ENCODE measurements at places on chromosomes 12 and 14. TPM values are rescaled to one million over a fixed set of nuclear protein-coding genes. Genes with fewer than 3 reads are reported as not detected.
A peak's percentile ranks its signal among the peaks of the same experiment; 100 is the strongest.

DNA sequence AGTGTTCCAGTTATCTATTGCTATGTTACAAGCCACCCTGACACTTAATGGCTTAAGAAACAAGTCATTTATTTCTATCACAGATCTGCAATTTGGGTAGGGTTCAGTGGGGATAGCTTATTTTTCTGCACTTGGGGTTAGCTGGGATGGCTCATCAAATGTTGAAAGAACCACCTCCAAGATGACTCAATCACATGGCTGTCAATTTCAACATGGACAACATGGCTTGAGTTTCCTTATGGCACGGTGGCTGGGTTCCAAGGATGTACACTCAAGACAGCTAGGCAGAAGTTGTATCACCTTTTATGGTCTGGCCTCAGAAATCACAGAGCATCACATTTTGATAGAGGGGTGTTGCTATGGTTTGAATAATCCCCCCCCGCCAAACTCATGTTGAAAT lies 24.5 kb upstream of the IGF1 start:
- DNase-seq, result no peak
- H3K36me3 ChIP-seq, result no peaks in the 10 kb centered on the region
- no peaks in the 10 kb centered on the region for H3K4me1 ChIP-seq
- no peak overlapping the region for H3K27ac ChIP-seq
- no peak overlapping the region for H3K4me3 ChIP-seq

- peaks cover 58% of the 10 kb centered on the region for H3K4me1 ChIP-seq
- H3K36me3 ChIP-seq, result peaks cover 4% of the 10 kb centered on the region
- H3K4me3 ChIP-seq, result no peak overlapping the region
- H3K27ac ChIP-seq, result peak overlapping the region; percentile 83
- DNase-seq, result no peak
- no peaks in the 10 kb centered on the region for H3K27me3 ChIP-seq
Observed at GRCh38 chr14:91889477-91890211, 22.3 kb upstream of the TC2N start.

- DNase-seq, result no peak
- H3K4me3 ChIP-seq, result no peak overlapping the region
- H3K4me1 ChIP-seq, result peaks cover 22% of the 10 kb centered on the region
- H3K27me3 ChIP-seq, result peaks cover 7% of the 10 kb centered on the region
- no peak overlapping the region for H3K27ac ChIP-seq
- no peaks in the 10 kb centered on the region for H3K36me3 ChIP-seq
Observed at GRCh38 chr12:12899530-12900380, 8.4 kb downstream of the GPRC5A start.

GRCh38 chr12:57993030-57993429 lies 51.7 kb downstream of the ATP23 start:
- H3K4me1 ChIP-seq, result no peaks in the 10 kb centered on the region
- no peak overlapping the region for H3K4me3 ChIP-seq
- H3K27me3 ChIP-seq, result no peaks in the 10 kb centered on the region
- DNase-seq, result no peak
- no peak overlapping the region for H3K27ac ChIP-seq

DNA sequence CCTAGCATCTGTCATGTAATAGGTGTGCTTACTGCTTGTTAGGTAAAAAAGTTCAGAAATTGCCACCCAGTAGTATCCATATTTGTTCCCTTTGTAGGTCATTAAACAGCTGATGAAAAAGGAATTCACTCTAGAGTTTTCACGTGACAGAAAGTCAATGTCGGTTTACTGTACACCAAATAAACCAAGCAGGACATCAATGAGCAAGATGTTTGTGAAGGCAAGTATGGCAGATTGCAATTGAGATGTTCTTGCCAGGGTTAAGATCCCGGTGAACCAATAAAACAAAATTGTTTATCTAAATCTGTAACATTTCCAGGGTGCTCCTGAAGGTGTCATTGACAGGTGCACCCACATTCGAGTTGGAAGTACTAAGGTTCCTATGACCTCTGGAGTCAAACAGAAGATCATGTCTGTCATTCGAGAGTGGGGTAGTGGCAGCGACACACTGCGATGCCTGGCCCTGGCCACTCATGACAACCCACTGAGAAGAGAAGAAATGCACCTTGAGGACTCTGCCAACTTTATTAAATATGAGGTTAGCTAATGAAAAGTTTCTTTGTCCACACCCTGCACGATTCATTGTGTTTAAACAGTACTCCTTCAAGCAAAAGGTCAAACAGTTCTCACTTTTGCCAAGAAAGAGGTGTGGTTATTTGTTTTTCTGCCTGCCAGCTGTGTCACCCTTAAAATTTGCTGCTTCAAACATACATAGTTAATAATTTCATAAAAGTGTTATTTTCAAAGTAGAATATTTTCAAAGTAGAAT lies 58.3 kb downstream of the ATP2A2 start:
- DNase-seq, result no peak
- no peaks in the 10 kb centered on the region for H3K27me3 ChIP-seq
- no peaks in the 10 kb centered on the region for H3K4me1 ChIP-seq
- no peak overlapping the region for H3K4me3 ChIP-seq

DNA sequence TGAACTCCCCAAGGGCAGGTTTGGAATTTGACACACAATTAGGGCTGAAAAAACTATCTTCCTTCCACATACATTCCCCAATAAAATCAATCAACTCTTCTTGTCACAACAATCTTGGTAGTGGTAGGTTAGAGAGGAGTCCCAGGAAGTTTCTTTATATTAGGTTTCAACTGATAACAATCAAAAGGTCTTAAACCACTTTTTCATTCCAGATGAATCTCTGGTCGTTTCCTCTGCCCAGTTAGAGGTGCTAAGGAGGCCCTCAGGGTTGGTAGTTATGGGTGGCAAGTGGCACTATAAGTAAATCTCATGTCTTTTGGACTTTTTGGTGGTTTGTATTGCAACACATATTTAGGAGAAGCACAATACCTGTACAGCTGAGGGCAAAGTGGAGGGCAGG lies 1.7 kb upstream of the SLC38A2 start:
- peaks cover 30% of the 10 kb centered on the region for H3K36me3 ChIP-seq
- H3K27ac ChIP-seq, result peak overlapping the region; percentile 100
- H3K4me1 ChIP-seq, result peaks cover 50% of the 10 kb centered on the region
- H3K27me3 ChIP-seq, result no peaks in the 10 kb centered on the region
- DNase-seq, result no peak

- no peak overlapping the region for H3K4me3 ChIP-seq
- no peaks in the 10 kb centered on the region for H3K36me3 ChIP-seq
- no peaks in the 10 kb centered on the region for H3K4me1 ChIP-seq
Observed at GRCh38 chr14:39247256-39247655, 13.5 kb downstream of the MIA2 start.

GRCh38 chr14:75673345-75674035 lies 12.4 kb downstream of the TTLL5 start:
- no peak overlapping the region for H3K27ac ChIP-seq
- no peak for DNase-seq
- no peaks in the 10 kb centered on the region for H3K27me3 ChIP-seq
- peaks cover 8% of the 10 kb centered on the region for H3K4me1 ChIP-seq

- H3K27ac ChIP-seq, result no peak overlapping the region
- no peaks in the 10 kb centered on the region for H3K4me1 ChIP-seq
- no peak for DNase-seq
- no peak overlapping the region for H3K4me3 ChIP-seq
Observed at GRCh38 chr12:49279706-49280159, 14.9 kb downstream of the TUBA1C start.

DNA sequence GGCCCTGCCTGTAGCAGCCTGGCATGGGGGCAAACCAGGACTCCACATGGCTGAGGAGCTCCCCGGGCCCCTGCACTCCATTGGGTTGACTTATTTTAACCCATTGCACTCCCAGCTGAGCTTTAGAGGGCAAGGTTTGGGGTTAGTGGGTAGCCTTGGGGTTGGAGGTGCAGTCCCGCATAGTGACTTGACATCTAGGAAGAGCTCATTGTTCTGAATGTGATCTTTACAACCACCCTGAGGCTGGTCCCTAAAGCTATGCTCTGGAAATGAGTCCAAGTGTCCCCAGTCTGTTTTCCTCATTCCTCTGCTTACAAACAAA lies 36.4 kb downstream of the NFKBIA start:
- DNase-seq, result no peak
- no peaks in the 10 kb centered on the region for H3K36me3 ChIP-seq
- no peaks in the 10 kb centered on the region for H3K27me3 ChIP-seq
- peak overlapping the region; percentile 73 for H3K27ac ChIP-seq
- H3K4me3 ChIP-seq, result no peak overlapping the region

DNA sequence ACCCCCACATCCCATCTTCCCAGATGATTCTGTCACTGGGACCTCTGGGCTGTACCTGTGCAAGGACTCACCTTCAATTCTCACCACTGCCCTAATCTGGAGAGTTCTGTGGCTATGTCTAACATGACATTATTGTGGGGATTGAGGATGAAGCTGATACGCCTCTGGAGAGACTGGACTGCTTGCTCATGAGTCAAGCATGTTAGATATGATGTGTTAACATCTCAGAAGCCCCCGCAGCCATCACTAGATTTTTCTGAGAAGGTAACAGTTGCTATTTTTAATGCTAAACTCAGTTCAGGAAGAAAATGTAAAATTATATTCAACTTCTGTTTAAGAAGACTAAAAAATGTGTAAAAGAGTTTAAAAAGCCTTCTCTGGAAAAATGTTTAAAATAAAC lies 25.7 kb downstream of the JKAMP start:
- no peak overlapping the region for H3K27ac ChIP-seq
- no peaks in the 10 kb centered on the region for H3K36me3 ChIP-seq
- DNase-seq, result no peak
- no peak overlapping the region for H3K4me3 ChIP-seq
- H3K4me1 ChIP-seq, result peaks cover 2% of the 10 kb centered on the region
- peaks cover 8% of the 10 kb centered on the region for H3K27me3 ChIP-seq

DNA sequence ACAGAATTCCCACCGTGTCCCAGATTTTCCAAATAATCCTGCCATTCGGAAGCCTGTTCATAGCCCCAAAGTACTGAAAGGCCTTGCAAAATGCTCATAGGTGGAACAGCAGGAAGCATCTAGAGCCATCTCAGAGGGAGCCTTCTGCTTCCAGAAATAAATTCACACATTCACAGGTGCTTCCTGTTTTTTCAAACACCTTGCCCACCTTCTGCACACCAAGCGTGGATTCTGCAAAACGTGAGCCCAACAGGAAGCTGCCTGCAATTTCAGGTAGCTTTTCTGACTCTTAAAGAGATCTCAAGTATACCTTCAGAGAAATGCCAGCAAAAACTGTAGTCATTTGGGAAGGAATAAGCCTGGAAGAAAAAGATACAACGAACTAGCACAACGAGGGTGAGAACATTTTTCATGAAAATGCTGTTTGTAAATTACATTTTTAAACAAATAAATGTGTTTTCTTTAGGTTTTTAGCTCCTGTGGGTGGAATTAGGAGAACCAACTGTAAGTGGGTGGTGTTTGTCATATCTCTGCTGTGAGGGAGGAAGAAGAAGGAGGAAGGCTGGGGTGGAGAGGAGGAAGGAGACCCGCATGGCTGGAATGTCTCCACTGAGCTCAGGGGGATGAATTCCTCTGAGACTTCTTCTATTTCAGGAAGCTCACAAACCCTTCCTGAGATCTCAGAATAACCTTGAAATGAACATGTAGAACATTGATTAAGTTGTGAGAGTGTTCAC lies at the start of gene IFNG-AS1:
Gene IFNG-AS1 (plus strand): TSS at position 264 of the 737 bp plus-strand sequence.
- H3K4me1 ChIP-seq, result peaks cover 19% of the 10 kb centered on the region
- H3K36me3 ChIP-seq, result no peaks in the 10 kb centered on the region
- no peak within 1 kb of the TSS for H3K4me3 ChIP-seq
- H3K27ac ChIP-seq, result no peak within 1 kb of the TSS
- no peak for DNase-seq

GRCh38 chr12:51977320-51977753 lies 25.8 kb downstream of the ACVR1B start:
- no peak for DNase-seq
- peaks cover 3% of the 10 kb centered on the region for H3K27me3 ChIP-seq
- H3K4me3 ChIP-seq, result no peak overlapping the region
- no peak overlapping the region for H3K27ac ChIP-seq
- H3K4me1 ChIP-seq, result peaks cover 57% of the 10 kb centered on the region

GRCh38 chr12:4892418-4892817 lies 17.3 kb upstream of the KCNA1 start:
- no peak overlapping the region for H3K4me3 ChIP-seq
- H3K4me1 ChIP-seq, result no peaks in the 10 kb centered on the region
- H3K36me3 ChIP-seq, result no peaks in the 10 kb centered on the region
- H3K27me3 ChIP-seq, result peaks cover 35% of the 10 kb centered on the region
- DNase-seq, result no peak

DNA sequence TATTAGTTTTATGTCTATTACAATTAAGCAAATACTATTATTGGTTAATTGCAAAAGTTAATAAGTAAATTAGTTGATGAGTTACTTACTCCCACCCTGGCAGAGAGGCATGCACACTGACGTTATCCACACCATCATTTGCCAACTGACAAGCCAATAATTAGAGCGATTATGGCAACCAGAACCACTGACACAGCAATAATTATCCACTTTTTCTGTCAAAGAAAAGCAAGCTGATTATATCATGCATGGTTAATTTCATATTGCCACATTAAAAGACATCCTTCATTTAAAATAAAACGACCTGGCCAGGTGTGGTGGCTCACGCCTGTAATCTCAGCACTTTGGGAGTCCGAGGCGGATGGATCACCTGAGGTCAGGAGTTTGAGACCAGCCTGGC lies 43.1 kb downstream of the STX2 start:
- peak overlapping the region; percentile 89 for H3K27ac ChIP-seq
- peaks cover 41% of the 10 kb centered on the region for H3K36me3 ChIP-seq
- no peak for DNase-seq
- peaks cover 18% of the 10 kb centered on the region for H3K4me1 ChIP-seq
- no peak overlapping the region for H3K4me3 ChIP-seq
- H3K27me3 ChIP-seq, result no peaks in the 10 kb centered on the region

DNA sequence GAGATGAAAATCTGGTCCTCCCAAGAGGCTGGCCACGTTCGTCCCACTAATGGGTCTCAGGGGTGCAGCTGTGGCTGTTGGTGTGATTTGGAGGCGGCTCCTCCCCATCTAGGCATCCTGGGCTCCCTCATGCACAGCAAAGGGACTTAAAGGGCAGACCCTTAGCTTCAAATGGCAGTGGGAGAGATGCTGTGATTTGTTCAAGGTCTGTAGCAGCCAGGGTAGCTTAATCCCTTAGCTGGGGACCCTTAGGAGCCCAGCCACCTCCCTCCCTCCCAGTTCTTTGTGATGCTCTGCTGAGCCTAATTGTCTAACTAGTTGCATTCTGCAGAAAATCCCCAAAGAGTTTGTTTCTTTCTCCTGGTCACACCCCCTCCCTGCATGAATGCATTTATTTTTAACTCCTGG lies 18.3 kb downstream of the DYRK4 start:
- peaks cover 11% of the 10 kb centered on the region for H3K27me3 ChIP-seq
- H3K4me3 ChIP-seq, result no peak overlapping the region
- no peaks in the 10 kb centered on the region for H3K36me3 ChIP-seq
- DNase-seq, result no peak
- no peak overlapping the region for H3K27ac ChIP-seq
- no peaks in the 10 kb centered on the region for H3K4me1 ChIP-seq

APOF gene
- total RNA-seq, result not detected

CLEC1A gene
- not detected for total RNA-seq

LRIG3 gene
- total RNA-seq, result not detected

KRT2 gene
- total RNA-seq, result 0.10 TPM

MMP17 gene
- total RNA-seq, result 0.10 TPM
